Esophagus squamous epithelium (tissue), 5 donors: ENCODE measurements at places on chromosomes 16 and 17.

DNA sequence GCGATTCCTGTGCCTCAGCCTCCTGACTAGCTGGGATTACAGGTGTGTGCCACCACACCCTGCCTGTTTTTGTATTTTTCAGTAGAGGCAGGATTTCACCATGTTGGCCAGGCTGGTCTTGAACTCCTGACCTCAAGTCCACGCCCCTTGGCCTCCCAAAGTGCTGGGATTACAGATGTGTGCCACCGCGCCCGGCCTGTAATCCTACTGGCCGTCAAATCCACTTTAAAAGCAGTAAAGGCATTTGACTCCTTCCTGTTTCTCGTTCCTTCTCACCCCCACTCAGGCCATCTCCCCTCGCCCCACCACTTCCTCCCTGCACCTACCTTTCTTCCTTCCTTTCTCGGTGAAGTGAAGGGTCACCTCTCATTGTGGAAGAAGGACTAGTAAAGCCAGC is 69.4 kb upstream of the CREBBP start:
- no peak for DNase-seq

GRCh38 chr16:56749672-56750491 is 20.0 kb downstream of the NUP93 start:
- no peak for DNase-seq

- DNase-seq: no peak
Observed at GRCh38 chr16:30972872-30973271, 12.1 kb upstream of the HSD3B7 start.

DNA sequence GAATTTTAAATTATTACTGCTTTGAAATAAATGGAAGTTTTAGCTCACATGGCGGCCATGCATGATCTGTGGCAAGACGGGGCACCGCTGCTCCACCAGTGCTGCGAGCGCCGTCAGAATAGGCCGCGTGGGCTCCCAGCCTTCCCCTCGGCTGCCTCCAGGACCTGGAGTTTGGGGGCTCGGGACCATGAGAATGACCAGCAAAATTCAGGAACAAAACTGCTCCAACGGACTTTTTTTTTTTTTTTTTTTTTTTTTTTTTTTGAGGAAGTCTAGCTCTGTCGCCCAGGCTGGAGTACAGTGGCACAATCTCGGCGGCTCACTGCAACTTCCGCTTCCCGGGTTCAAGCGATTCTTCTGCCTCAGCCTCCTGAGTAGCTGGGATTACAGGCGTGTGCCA is 38.3 kb upstream of the AKAP1 start:
- no peak for DNase-seq

DNA sequence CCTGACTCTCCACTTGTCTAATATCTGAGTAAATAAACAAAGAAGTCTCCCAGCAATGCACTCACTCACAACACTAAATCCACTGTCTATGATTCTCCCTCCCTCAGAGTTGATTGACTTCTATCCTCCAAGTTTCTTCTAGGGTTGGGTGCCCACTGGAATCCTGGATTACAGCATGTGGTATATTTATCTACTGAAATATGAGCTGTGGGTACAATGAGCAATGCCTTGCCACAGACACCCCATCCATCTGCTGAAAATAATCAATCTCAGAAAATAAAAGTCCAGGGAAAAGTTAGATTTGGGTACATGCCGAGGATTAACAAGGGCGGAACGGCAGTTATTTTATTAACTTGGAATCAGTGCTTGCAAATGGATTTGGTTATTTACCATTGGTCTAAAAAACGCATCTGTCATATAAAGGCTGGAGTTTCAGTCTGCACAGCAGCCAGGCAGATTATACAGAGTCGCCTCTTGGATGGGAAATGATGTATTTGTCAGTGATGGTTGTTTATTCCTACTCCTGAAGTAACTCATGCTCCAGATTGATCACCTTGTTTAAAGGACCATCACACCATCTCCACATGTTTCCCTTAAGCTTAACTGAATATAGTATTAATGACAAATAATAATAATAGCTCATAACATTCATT is 193.9 kb upstream of the SOX9 start:
- no peak for DNase-seq

DNA sequence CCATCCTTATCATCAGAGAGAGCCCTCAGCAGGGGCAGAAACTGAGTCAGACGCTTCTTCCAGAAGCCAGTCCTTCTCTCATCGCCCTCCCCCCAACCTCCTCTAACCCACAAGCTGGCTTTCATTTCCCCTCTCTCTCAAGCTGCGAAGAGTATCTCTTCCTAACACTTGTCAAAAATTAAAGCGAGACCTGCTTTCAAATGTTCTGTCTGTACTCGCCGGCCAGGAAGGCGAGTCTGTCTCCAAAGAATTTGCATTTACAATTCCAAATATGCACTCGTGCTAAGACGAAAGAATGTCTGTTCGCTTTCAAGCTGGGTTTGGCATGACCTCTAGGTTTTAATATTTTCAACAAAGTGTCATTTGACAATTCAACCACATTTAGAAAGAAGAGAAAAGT is 140.4 kb downstream of the RGS9 start:
- DNase-seq: no peak
